Right renal cortex interstitium (tissue), 3 donors: ENCODE measurements at places on chromosomes 6 and 20. TPM values are rescaled to one million over a fixed set of nuclear protein-coding genes. Genes with fewer than 3 reads are reported as not detected.

MOG gene
- polyA plus RNA-seq: not detected

SLC26A8 gene
- 0.27 TPM for polyA plus RNA-seq

TREM2 gene
- polyA plus RNA-seq: 0.59 TPM

PPIL4 gene
- polyA plus RNA-seq: 63.1 TPM

PRKN gene
- 11.0 TPM for polyA plus RNA-seq

TFAP2D gene
- not detected for polyA plus RNA-seq
